ENCODE measurements at places on chromosomes 6 and 20.
A peak's percentile ranks its signal among the peaks of the same experiment; 100 is the strongest.

DNA sequence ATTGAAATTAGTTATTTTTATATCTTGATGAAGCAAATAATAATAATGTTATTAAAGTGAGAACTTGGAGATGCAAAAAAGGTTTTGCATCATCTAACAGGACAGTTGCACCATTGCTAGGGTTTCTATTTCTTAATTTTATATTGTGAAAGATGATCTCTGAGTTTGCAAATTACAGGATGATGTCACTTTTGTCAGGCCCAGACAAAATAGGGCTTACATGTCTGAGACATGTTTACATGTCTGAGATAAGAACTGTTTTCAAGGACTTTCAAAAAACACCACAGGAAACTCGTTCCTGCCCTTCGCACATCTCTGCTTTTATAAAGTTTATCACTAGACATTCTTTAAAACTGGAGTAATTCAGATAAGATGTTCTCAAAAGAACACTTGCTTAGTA lies 1075.8 kb upstream of the MANEA start:
- no peak for DNase-seq

- no peak for DNase-seq
These were observed 75.1 kb downstream of the IRAK1BP1 start for GRCh38 chr6:78942446-78942845.

GRCh38 chr20:9677100-9677623 lies 161.7 kb downstream of the PAK5 start:
- no peak for DNase-seq

DNA sequence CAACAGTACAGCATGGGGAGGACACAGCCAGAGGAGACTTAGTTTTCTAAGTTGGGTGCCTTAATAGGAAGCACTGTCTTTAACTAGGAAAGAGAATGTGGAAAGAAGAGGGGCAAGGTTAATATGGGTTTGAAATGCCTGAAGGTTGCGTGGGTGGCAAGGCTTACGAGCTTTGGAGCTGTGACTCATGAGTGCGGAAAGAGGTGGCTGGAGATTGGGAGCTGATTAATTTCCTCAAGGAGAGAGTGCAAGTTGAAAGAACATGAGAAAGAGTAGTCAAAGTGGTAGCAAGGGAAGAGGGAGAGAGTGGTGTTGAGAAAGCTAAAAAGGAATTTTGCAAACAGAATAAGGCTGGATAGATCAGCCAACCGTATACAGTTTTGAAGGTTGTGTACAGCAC lies 315.1 kb upstream of the PRND start:
- no peak for DNase-seq

DNA sequence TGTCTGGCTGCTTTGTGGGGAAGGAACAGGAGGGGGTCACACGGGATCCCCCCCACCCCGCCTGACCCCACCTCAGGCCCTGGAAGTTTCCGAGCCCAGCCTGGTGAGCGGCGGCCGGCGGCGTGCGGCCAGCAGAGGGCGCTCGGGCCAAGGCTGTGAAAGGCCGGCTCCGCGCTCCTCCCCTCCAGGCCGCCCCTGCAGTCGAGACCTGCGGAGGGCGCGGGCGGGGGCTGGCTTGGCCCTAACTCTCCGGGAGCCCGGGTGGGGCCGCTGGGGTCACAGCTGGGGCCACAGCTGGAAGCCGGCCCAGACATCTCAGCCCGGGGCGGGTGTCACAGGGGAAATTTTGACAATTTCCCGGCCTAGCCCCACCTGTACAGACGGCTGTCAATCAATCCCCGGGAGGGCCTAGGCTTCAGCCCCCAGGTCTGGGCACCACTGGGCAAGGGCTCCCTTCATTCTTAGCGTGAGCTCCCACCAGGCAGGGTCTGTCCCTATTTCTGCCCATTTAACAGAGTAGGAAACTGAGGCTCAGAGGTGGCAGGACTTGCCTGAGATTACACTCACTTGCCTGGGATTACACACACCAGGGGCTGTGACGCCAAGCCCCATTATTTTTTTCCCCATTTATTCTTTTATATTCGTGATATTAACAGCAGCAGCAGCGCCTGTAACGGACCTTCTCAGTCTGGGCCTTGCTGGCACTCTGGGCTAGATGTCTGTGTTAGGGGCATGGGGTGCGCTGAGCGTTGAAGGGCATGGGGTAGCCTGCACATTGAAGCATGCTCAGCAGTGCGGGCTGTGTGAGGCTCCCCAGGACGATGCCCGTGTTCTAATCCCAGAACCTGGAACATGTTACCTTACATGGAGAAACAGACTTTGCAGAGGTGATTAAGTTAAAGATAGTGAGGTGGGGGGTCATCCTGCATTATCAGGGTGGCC lies 23.0 kb downstream of the ZBP1 start:
- peak; percentile 46 for DNase-seq

DNA sequence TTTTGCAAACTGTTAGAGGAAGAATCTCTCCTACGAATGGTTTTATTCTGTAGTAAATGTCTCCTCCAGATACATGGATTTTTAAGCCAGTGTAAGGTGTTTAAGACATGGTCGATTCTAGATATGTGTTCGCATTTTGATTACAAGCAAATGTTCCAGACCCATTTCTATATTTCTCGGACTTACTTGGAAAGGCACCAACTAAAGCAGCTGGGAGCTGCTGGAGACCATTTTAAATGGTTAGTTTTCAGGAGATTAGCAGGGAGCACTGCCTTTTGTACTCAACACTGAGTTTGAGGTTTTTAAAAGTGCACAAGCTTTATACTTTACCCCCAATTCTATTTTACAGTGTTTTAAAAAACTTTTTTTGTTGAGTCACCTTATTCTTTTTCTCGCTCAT lies 857.0 kb downstream of the KIF16B start:
- DNase-seq, result no peak

GRCh38 chr20:52143277-52143676 lies 48.3 kb downstream of the ZFP64 start:
- no peak for DNase-seq

GRCh38 chr20:17068084-17068711 lies 158.6 kb upstream of the PCSK2 start:
- DNase-seq, result no peak
